ENCODE measurements at places on chromosomes 12 and 14. TPM values are rescaled to one million over a fixed set of nuclear protein-coding genes. Genes with fewer than 3 reads are reported as not detected.

DNA sequence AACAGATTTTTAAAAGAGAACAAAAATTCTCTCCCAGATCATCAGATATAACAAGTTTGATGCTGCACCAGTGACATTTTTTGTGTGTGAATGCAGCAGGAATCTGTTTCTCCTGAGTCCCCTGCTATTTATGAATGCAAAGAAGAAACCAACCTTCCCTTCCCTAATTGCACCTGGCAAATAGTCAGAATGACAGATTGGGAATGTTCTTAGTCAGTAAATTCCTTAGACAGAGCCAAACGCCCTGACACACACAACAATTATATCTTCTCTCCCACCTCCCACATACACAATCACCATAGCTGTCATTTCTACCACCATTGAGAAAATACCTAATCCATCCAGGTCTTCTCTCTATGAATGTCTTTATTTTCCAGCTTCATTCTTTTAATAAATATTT, 174.4 kb downstream of the ALG10B start:
- H3K36me3 ChIP-seq: no peaks in the 10 kb centered on the region
- H3K4me3 ChIP-seq: no peak overlapping the region
- DNase-seq: no peak
- H3K4me1 ChIP-seq: no peaks in the 10 kb centered on the region
- no peaks in the 10 kb centered on the region for H3K27me3 ChIP-seq

DNA sequence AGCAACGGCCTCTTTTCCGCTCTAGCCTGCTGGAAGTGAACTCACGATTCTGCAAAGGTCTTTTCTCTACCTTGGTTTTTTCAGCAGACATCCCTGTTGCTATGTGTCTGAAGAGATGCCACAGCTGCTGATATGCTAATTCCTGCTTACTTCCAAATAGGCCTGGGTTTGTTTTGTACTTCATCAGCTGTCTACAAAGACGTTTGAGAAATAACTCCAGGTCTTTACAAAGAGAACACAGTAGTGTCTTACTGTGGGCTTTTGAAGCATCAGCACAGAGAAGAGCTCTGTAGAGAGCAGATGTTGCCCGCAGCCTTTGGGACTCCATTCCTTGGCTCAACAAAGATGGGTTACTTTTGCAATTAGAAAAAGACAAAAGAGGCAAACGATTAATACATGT, 1366.5 kb downstream of the AACS start:
- no peaks in the 10 kb centered on the region for H3K27me3 ChIP-seq
- H3K4me3 ChIP-seq: no peak overlapping the region
- no peak overlapping the region for H3K27ac ChIP-seq
- no peak for DNase-seq

DNA sequence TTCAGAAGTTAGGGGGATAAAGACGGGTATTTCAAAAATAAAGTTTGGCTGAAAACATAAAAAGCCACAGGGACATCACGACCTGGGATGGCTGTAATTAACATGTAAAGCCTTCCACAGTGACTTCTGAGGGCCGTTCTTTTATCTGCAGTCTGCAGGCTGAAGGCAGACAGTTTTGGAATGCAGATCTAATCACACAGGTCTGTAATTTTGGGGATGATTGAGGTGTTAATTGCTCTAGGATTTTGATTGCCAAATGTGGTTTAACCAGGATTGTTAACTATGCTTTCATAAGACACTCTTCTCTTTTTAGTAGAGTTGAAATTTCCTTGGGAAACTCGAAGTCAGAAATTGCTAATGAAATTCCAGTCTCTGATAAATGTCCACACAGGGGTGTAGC, 355.5 kb downstream of the ATP23 start:
- no peak overlapping the region for H3K4me3 ChIP-seq
- H3K4me1 ChIP-seq: no peaks in the 10 kb centered on the region
- DNase-seq: no peak
- H3K27me3 ChIP-seq: no peaks in the 10 kb centered on the region
- H3K36me3 ChIP-seq: no peaks in the 10 kb centered on the region

GRCh38 chr14:50001151-50001998, 108.5 kb downstream of the ARF6 start:
- peaks cover 4% of the 10 kb centered on the region for H3K36me3 ChIP-seq
- H3K27me3 ChIP-seq: no peaks in the 10 kb centered on the region
- peak overlapping the region; percentile 90 for H3K4me3 ChIP-seq
- peak; percentile 85 for DNase-seq

DNA sequence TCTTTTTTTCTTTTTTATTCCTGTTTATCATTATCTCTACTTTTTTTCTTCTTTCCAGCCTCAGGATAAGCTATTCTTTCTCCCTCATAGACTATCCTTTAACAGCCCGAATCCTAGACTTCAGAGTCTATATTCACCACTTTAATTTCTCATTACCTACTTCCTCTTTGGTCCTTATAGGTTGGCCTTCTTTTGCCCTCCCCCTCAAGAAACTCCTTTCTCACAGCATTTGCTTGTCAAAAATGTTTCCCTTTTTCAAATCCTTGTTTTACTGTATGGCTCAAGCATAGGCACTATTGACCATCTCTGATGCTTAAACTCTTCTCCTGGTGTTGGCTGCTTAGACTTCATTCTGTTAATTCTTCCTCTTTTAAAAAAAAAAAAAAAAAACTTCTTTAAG, 52.5 kb downstream of the KIAA0586 start:
- no peak overlapping the region for H3K4me3 ChIP-seq
- no peaks in the 10 kb centered on the region for H3K27me3 ChIP-seq
- H3K4me1 ChIP-seq: peaks cover 5% of the 10 kb centered on the region
- H3K36me3 ChIP-seq: peaks cover 6% of the 10 kb centered on the region

GRCh38 chr14:91897106-91897701, 29.9 kb upstream of the TC2N start:
- H3K27ac ChIP-seq: no peak overlapping the region
- H3K4me3 ChIP-seq: no peak overlapping the region
- no peaks in the 10 kb centered on the region for H3K36me3 ChIP-seq

- peaks cover 3% of the 10 kb centered on the region for H3K36me3 ChIP-seq
- DNase-seq: no peak
- peak overlapping the region; percentile 57 for H3K4me3 ChIP-seq
- H3K27ac ChIP-seq: peak overlapping the region; percentile 89
- H3K4me1 ChIP-seq: peaks cover 38% of the 10 kb centered on the region
- H3K27me3 ChIP-seq: no peaks in the 10 kb centered on the region
These were observed 99.0 kb downstream of the ESR2 start for GRCh38 chr14:64195199-64195598.

DNA sequence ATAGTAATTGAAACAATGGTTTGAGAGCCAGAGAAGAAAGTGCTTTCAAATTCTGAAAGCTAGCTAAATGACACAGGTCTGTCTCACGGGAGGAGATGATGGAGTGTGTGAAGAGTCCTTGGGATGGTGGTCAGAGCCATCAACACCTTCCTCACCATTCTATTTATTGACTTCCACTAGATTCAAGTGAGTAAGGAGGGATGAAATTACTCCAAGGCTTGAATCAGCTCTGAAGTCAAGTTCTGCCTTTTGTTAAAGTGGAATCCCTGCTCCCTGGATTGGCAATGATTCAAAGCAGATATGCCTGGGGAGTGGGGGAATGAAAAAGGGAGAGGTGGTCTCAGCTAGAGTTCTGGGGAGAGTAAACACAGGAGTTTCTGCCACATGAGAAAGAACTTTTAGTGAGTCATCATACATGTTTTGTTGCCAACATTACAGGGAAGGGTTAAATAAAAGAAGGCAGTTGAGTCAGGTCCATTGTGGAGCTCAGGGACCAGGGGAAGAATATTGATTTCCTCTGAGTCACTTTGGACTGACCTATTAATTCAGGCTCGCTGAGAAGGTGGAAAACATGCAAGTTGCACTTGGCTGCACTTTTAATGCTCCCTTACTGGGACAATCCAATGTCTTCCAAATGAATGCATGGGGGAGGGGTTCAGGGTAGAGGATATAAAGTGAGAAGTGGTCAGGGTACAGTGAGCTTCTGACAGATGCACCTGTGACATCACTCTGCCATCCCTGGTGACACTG, 142.7 kb downstream of the TBX5 start:
- no peak overlapping the region for H3K27ac ChIP-seq
- no peak overlapping the region for H3K4me3 ChIP-seq
- no peaks in the 10 kb centered on the region for H3K27me3 ChIP-seq
- H3K36me3 ChIP-seq: no peaks in the 10 kb centered on the region
- no peak for DNase-seq

GRCh38 chr14:44914849-44915248, 46.9 kb downstream of the KLHL28 start:
- peaks cover 8% of the 10 kb centered on the region for H3K4me1 ChIP-seq
- no peak overlapping the region for H3K4me3 ChIP-seq
- no peaks in the 10 kb centered on the region for H3K36me3 ChIP-seq
- peaks cover 25% of the 10 kb centered on the region for H3K27me3 ChIP-seq
- no peak for DNase-seq

GRCh38 chr12:49873361-49873934, 30.3 kb downstream of the FAIM2 start:
- no peaks in the 10 kb centered on the region for H3K27me3 ChIP-seq
- H3K4me3 ChIP-seq: no peak overlapping the region
- H3K4me1 ChIP-seq: no peaks in the 10 kb centered on the region
- no peaks in the 10 kb centered on the region for H3K36me3 ChIP-seq
- H3K27ac ChIP-seq: no peak overlapping the region

DNA sequence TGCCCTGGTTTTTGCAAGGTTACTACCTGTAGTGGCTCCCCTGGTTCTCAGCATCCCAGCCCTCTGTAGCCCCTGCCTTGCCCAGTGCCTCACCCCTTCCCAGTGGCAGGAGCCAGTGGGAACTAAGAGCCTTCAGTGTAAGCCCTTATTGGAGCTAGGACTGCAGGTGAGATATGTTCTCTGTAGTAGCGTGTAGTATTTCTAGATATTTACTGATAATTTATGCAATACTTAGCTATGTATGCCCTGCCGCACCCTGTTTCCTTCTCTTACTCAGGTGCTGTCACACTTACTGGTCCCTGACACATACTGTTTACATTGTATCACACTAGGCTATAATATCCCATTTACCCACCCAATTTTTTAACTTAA, 3.6 kb downstream of the BMAL2 start:
- no peak overlapping the region for H3K4me3 ChIP-seq
- no peak for DNase-seq
- H3K4me1 ChIP-seq: peaks cover 40% of the 10 kb centered on the region
- peaks cover 8% of the 10 kb centered on the region for H3K36me3 ChIP-seq
- no peak overlapping the region for H3K27ac ChIP-seq

DNA sequence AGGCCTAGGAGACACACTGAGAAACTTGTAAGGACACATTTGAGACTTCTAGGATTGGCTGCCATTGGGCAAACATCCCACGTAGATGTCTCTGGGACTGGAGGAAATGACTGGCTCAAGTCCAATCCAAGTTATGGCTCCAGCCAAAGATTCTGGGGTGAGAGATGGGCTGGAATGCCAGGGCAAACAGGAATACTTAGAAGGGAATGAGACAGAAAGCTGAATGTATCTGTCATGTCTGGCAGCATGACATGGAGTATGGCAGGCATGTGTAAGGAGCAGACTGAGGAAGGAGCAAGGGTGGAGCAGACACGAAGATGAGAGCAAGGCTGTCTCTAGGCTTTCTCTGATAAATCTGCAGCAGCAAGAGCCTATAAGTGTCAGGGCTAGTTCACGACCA, 209.2 kb downstream of the PHLDA1 start:
- H3K27ac ChIP-seq: no peak overlapping the region
- H3K4me1 ChIP-seq: no peaks in the 10 kb centered on the region
- no peaks in the 10 kb centered on the region for H3K36me3 ChIP-seq

DNA sequence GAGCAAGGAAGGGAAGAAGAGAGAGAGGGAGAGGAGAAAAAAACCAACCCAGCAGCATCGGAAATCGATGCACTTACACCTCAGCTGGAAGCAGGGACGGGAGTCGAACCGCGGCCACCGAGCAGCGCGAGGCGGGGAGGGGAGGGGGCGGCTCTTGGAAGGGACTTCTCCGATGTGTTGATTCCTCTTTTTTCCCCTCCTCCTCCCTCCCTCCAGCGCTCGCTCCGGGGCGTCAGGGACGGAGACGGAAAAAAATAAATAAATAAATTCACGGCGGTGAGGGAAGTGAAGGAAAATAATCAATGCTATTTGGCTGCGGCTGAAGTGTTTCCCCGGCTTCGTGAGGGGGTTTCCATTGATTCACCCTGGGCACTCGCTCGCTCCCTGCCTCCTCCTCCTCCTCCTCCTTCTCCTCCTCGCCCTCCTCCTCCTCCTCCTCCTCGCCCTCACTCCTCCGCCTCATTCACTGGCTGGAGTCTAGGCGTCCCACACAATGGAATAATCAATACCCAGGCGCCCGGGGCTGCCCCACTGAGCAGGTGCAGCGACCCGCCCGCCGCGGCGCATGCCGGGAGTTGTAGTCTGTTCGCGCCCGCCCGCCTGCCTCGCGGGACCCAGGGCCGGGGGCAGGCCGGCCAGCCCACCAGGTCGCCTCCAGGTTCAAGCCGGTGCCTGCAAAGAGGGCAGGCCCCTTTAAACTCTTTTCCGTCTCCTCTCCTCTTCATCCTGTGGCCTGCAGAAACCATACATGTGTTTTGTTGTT, at the start of gene ZFHX2:
TSS of gene ZFHX2 (minus strand) at position 500 of the 763 bp plus-strand sequence. CDS start 16,440 bp downstream, outside the sequence.
- no peaks in the 10 kb centered on the region for H3K36me3 ChIP-seq
- no peaks in the 10 kb centered on the region for H3K27me3 ChIP-seq
- H3K4me3 ChIP-seq: no peak within 1 kb of the TSS
- H3K27ac ChIP-seq: peak within 1 kb of the TSS; percentile 92

DNA sequence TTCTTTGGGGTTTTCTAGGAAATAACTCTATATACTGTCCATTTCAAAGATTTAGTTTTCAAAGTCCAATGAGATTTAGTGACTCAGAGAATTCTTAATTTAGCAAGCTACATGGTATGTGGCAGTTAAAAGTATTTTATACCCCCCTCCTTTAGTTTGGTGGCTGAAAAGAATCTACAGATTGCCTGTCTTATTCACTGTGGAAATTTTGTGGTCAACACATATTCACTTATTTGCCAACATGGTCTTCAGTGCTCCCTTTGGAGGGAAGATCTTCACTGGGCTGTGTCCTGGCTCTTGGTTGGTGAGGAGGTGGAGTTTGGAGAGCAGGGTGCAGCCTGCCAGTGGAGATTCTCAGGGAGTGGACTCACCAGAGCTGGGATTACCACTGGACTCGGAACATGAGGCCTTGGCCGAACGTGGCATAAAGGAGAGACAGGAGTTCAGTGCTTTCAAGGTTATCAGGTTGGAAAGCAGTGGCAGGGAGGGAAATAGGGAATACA, 39.8 kb downstream of the SAMD4A start:
- DNase-seq: no peak
- no peak overlapping the region for H3K27ac ChIP-seq
- H3K4me1 ChIP-seq: peaks cover 4% of the 10 kb centered on the region
- peaks cover 7% of the 10 kb centered on the region for H3K27me3 ChIP-seq
- no peak overlapping the region for H3K4me3 ChIP-seq

GRCh38 chr12:1828856-1829255, 8.5 kb downstream of the LRTM2 start:
- no peaks in the 10 kb centered on the region for H3K36me3 ChIP-seq
- no peaks in the 10 kb centered on the region for H3K4me1 ChIP-seq
- DNase-seq: no peak
- H3K27ac ChIP-seq: no peak overlapping the region
- no peak overlapping the region for H3K4me3 ChIP-seq

- peaks cover 4% of the 10 kb centered on the region for H3K36me3 ChIP-seq
- DNase-seq: no peak
- no peak overlapping the region for H3K27ac ChIP-seq
- H3K27me3 ChIP-seq: no peaks in the 10 kb centered on the region
- peaks cover 4% of the 10 kb centered on the region for H3K4me1 ChIP-seq
These were observed 100.4 kb upstream of the PLXNC1 start for GRCh38 chr12:94047781-94048567.

GRCh38 chr12:53419756-53420155, 3.9 kb upstream of the AMHR2 start:
- H3K27me3 ChIP-seq: no peaks in the 10 kb centered on the region
- H3K4me3 ChIP-seq: no peak overlapping the region
- H3K36me3 ChIP-seq: no peaks in the 10 kb centered on the region

FAM181A gene
- not detected for total RNA-seq

KRT86 gene
- 1.00 TPM for total RNA-seq

AACS gene
- total RNA-seq: 27.0 TPM

KCNC2 gene
- total RNA-seq: not detected

MANSC4 gene
- total RNA-seq: not detected

RNASE4 gene
- 0.63 TPM for total RNA-seq

CDH24 gene
- 1.5 TPM for total RNA-seq

KRT6C gene
- not detected for total RNA-seq

VEZT gene
- total RNA-seq: 49.0 TPM

PAX9 gene
- total RNA-seq: 0.23 TPM

Measured in activated T-cell treated with anti-CD3 and anti-CD28 coated beads, Interleukin-2, amount 50 U/mL, for 72 hours (primary cell).